ENCODE measurements at places on chromosomes 12 and 14. TPM values are rescaled to one million over a fixed set of nuclear protein-coding genes. Genes with fewer than 3 reads are reported as not detected.

NID2 gene
- polyA plus RNA-seq: 109 TPM

DNA sequence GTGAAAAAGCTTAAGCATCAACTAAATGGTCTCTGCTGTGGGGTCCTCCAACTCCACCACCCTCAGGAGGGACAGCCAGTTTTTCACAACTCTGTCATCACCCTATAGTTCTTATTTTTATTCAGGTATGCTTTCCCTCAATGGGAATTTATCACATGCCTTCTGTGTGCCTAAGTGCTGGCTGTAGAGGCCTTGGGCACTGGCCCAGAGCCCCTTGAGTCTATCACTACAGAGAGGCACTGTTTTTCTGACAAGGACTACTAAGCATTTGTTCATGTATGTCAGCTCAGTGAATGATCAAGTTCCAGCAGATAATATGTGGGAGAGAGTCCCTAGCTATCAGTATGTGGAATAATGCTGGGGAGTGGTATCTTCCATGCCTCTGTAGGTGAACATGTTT lies 463.9 kb downstream of the NPAS3 start:
- DNase-seq: no peak

- DNase-seq: peak; percentile 25
Observed at GRCh38 chr14:92922883-92923743, at the start of gene CHGA. CHGA (plus strand) TSS chr14:92923150; CDS start chr14:92923360, 210 bp downstream.

DNA sequence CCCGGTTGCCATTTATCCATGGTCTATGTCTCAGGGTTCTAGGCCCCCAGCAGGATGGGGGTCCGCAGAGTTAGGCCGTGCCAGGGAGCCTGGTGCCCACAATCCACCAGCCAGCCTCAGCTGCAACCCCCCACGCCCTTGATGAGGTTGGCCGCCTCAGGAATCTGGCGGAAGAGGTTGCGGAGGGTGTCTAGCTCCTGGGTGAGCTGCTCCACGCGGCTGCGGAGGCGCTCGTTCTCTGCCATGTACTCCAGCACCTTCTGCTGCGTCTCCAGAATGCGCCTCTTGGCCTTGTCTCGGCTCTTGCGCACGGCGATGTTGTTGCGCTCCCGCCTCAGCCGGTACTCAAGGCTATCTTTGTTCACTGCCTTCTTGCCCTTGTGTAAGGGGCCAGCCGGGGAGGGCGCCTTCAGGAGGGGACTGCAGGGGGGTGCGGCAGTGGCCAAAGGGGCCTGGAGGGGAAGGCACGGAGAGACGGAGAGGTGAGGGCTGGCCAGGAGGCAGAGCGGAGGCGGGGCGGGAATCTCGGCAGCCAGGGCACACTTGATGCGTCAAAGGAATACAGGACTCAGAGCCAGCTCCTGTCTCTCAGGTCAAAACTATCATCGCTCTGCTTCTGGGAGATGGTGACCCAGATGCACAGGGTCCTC lies 1.6 kb downstream of the CEBPE start:
- DNase-seq: no peak

DNA sequence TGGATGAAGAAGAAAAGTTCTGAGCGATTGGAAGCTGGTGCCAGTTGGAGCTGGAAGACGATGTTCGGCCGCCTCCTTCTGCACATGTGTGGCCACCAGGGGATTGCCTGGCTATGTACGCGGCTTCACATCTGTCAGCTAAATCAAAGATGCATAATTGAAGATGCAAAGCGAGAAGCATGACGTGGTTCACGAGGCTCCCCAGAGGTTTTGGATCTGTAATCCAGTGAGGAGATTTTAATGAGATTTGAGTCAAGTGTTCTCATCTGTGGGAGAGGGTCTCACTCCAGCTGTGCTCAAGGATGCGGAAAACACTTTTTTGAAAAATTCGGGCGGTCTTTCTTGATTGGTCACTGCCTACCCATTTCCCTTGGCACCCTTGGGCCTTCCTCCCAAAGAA lies 94.6 kb downstream of the PAX9 start:
- no peak for DNase-seq

GUCY2C gene
- 0.54 TPM for polyA plus RNA-seq

DNA sequence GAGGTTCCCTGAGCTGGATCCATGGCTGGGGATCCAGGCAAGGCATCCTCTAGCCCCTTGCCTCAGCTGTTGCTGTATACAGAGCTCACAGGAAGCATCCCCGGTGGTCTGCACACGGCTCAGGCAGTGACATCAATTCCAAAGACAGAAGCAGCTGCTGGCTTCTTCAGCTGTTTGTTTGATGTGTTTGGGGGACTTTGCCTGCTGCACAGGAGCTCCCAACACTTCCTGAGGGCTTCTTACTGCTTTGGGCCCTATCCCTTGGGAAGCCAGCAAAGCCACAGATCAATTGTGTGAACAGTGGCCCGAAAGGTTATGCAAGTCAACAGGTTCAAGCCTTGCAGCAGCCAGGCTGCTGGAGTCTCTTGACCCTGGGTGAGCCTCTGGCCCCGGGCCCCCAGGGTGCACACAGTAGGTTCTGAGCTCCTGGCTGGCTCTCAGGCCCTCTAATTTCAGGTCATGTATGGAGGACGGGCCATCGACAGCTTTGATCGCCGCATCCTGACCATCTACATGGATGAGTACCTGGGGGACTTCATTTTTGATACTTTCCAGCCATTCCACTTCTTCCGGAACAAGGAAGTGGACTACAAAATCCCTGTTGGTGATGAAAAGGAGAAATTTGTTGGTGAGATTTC lies 42.6 kb downstream of the CCDC92 start:
- no peak for DNase-seq

OAS2 gene
- 7.7 TPM for polyA plus RNA-seq

MGAT4C gene
- polyA plus RNA-seq: 1.9 TPM

DNA sequence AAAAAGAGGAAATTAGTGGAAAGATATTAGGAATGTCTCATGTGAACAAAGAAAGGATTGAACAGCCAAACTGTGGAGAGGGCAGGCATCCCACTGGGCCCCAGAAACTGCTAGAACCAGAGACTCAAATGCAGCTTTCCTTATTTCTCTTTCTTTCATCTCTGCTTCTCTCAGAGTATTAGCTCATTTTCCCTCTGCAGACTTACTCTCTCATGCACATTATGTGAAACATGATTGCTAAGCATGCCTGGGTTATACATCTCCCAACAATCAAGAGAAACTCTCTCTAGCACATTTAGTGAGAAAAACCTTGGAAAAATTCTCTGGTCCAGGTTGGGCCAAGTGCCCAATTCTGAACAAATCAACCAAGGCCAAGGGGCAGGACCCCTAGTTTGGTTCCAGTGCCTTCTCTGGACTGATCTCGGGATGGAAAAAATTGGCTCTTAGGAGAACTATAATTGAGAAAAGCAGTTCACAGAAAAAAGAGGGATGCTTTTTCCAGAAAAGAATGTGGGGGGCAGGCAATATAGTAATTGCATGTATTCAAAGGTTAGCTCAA lies 313.1 kb downstream of the RAD51B start:
- DNase-seq: no peak

- no peak for DNase-seq
Observed at GRCh38 chr12:121628037-121628436, 1.7 kb downstream of the ORAI1 start.

CARMIL3 gene
- 2.0 TPM for polyA plus RNA-seq

GRCh38 chr12:55072083-55072482 lies 52.3 kb downstream of the NEUROD4 start:
- no peak for DNase-seq

ZNF385A gene
- polyA plus RNA-seq: 8.6 TPM

DNA sequence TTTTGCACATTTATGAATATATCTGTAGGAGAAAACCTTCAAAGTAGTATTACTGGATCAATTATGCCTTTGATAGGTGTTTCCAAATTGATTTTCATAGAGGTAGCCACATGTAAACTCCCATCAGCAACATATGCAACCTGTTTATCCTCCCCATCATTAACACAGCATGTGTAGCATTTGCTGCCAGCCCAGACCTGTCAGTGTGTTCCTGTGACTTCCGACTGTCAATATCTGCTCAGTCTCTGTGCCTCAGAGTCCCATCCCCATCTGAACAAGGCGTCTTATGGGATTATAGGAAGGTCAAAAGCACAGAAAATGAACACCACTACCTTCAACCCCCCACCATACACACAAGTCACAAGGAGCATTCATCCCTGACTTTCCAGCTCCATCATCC lies 9.5 kb upstream of the CAPRIN2 start:
- DNase-seq: no peak

NINJ2 gene
- 1.6 TPM for polyA plus RNA-seq

DNA sequence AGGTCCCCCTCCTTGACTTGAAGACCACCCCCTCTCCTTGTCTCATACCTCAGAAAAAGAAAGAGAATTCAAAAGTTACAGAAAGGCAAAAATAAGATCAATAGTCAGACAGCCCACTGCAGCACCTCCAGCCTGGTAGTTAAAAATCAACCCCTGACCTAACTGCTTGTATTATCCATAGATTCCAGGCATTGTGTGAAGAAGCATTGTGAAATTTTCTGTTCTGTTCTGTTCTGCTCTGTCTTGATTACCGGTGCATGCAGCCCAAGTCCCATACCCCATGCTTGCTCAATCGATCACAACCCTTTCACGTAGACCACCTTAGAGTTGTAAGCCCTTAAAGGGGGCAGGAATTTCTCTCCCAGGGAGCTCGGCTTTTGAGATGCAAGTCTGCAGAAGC lies 5.8 kb upstream of the DHRS7 start:
- DNase-seq: no peak

SLC5A8 gene
- polyA plus RNA-seq: 34.0 TPM

DNA sequence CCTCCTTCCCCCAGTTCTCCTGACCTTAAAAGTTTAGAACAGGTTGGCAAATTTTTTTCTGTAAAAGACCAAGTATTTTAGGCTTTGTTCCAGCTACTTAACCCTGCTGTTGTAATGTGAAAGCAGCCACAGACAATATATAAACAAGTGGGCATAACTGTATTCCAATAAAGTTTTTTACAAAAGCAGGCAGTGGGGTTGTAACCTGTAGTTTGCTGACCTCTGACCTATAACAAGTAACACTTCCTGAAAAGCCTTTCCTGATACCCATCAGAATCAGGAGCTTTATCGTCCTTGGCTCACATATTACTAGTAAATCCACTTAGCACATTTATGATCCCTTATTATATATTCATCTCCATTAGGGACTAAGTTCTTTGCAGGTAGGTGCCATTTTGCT lies 13.1 kb upstream of the SMARCC2 start:
- DNase-seq: no peak

GRCh38 chr12:123388177-123388950 lies 4.4 kb downstream of the KMT5A start:
- DNase-seq: peak; percentile 61
